ENCODE measurements at places on chromosomes 2 and 18. TPM values are rescaled to one million over a fixed set of nuclear protein-coding genes. Genes with fewer than 3 reads are reported as not detected.

DNA sequence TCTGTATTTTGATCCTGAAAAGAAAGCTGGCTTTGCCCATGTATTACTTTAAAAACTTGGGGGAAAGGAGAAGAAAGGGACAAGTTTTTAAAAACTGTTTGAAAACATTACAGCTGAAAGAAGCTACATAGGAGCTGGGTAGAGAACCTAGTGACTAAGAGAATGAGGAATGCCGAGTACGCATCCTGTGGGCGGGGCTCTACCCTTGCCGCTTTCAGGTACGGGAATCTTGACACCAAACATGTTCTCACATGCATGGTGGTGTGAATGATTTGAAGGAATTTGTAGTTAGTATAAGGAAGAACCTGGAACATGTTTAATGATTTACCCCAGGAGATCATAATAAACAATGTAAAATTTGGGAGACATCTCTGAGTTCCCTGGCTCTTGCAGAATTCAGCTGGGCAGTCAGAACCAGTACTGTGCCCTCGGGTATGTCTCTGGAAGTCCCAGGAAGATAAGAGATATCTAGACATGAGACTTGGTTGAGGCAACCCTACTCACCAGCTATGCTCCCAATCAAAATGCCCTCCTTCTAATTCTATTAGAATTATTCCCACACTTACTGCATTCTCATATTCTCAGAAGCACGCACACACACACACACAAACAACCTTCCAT, 16.5 kb upstream of the TGFA start:
- ATAC-seq, result no peak

NTSR2 gene
- total RNA-seq, result not detected

PLGLB1 gene
- total RNA-seq, result 3.8 TPM

GRCh38 chr2:239383759-239384156, 17.1 kb downstream of the HDAC4 start:
- ATAC-seq, result no peak

GRCh38 chr2:19744456-19745199, 157.2 kb downstream of the TTC32 start:
- ATAC-seq, result no peak

LYG2 gene
- not detected for total RNA-seq

GRCh38 chr18:1840878-1841277, 730.4 kb downstream of the METTL4 start:
- ATAC-seq, result no peak

DNA sequence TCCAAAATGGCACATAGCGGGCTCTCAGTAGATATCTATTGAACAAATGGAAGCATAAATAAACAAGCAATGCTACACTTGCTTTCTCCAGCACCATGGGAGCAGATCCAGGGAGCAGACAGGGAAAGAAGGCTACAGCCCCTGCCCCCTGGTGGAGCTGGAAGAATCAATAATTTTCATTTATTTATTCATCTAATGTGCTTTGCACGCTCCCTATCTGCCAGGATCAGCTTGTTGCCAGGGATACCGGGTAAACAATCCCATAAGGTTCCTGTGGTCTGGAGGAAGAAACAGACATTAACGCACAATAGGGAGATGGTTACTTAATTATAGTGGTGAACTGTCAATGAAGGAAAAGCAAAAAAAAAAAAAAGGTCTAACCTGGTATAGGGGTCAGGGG, 40.1 kb upstream of the CLASP1 start:
- ATAC-seq, result peak; percentile 58
